Glutamatergic neuron (in vitro differentiated cells): ENCODE measurements at places on chromosomes 11 and 22. TPM values are rescaled to one million over a fixed set of nuclear protein-coding genes. Genes with fewer than 3 reads are reported as not detected.

CDON gene
- total RNA-seq: 21.0 TPM

FOLH1 gene
- total RNA-seq: 1.1 TPM

ABCC8 gene
- 5.7 TPM for total RNA-seq

GNAZ gene
- 82.5 TPM for total RNA-seq

MMP7 gene
- not detected for total RNA-seq

SLC17A6 gene
- 170 TPM for total RNA-seq

POU2AF3 gene
- total RNA-seq: not detected

ANO3 gene
- 12.8 TPM for total RNA-seq

HORMAD2 gene
- not detected for total RNA-seq

- DNase-seq: peak; percentile 78
Measured at GRCh38 chr11:68213135-68213515, at the start of gene KMT5B. KMT5B (minus strand) TSS chr11:68213296; CDS start chr11:68190076, 23,220 bp downstream.

- no peak for DNase-seq
Measured at GRCh38 chr11:123775289-123775688, 21.0 kb upstream of the OR6X1 start.

GRCh38 chr11:95485115-95485900 is 254.3 kb upstream of the SESN3 start:
- no peak for DNase-seq

DNA sequence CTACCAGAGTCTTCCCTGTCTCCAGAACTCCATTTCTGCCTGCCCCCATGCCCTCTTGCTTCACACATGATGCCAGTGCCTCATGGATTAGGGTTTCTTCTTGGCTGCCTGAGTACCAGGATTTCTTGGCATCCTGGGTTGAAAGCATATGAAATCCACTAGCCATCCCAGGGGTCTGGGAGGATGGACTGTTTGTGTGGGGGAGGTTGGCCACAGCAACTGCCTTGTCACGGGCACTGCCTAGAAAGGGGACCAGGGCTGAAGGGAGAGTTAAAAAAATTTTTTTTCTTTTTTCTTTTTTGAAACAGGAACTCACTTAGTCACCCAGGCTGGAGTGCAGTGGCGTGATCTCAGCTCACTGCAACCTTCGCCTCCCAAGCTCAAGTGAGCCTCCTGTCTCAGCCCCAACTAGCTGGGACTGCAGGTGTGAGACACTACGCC is 4.2 kb downstream of the USP35 start:
- DNase-seq: no peak

- no peak for DNase-seq
Measured at GRCh38 chr22:41775976-41776375, 24.5 kb upstream of the CCDC134 start.

DNA sequence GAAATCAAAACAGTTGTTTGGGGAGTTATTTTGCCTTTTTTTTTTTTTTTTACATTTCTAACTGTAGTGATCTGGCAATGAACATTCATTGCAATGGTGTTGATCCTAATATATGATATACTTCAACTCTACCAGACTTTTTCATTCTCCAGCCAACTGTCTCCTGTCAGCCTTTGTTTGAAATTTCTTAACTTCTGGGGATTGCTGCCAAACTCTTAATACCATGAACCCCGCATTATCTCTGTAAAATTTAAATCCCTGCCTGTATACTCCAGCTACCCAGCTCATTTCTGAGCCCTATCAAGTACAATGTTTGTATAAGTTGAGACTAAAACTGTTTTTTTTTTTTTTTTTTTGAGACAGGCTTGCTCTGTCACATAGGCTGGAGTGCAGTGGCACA is 280.7 kb downstream of the TTC28 start:
- DNase-seq: no peak

GRCh38 chr11:68816917-68817419 is 24.7 kb downstream of the CPT1A start:
- DNase-seq: no peak

DNA sequence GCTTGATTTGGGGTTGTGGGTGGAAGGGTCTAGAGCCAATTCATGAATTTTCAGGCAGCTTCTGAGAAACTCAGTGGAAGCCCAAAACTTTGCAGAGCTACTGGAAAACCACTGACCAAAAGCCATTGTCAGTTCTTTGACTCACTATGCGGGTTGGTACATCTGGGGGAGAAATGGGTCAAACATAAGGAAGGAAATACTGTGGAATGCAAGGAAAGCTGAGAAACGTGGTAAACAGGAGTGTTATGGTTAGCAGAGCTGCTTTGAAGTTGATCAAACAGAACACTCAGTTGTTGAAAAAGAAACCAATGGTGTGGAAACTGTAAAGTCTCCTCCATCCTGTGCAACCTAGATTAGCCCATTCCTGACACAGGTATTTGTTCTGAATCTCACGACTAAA is 6.3 kb upstream of the ABTB2 start:
- DNase-seq: no peak

- DNase-seq: no peak
Measured at GRCh38 chr11:115776916-115777315, 272.7 kb upstream of the CADM1 start.

GRCh38 chr22:23388517-23388890 is 191.6 kb downstream of the IGLL1 start:
- no peak for DNase-seq

GRCh38 chr11:101014600-101015285 is 114.9 kb downstream of the PGR start:
- DNase-seq: no peak

DNA sequence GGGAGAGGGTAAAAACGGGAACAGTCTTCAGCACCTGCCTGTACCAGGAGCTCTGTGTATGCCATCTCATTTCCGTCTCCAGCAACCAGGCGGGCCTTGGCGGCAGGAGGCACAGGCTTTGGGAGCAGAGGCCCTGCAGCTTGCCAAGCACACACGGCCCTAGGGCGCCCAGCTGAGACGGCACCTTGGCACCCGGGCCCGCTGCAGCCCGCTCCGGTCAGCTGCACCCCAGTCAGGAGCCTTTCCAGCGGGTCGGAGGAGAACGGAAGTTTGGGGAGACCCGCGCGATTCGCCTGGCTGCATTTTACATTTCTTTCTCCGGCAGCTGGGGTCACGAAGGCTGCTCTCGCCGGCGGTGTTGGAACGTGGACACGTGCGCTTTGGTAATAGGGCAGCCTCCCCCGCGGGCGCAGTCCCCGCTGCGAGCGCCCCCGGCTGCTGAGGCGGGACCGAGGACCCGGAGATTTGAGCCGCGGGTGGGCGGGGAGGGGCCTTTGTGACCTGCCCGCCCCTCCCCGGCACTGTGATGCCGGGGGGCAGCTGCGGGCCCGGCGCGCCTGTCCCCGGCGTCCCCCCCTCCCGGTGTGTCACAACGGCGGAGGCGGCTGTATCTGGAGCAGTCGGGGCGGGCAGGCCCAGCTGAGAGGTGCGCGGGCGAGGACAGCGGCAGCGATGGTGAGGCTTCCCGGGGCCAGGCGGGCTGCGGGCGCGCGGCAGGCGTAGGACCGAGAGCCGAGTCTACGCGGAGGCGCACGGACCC is at the start of gene TUBA8:
TSS of gene TUBA8 (plus strand) at position 616 of the 760 bp plus-strand sequence. CDS start at position 673, 57 bp downstream.
- DNase-seq: peak; percentile 62

DNA sequence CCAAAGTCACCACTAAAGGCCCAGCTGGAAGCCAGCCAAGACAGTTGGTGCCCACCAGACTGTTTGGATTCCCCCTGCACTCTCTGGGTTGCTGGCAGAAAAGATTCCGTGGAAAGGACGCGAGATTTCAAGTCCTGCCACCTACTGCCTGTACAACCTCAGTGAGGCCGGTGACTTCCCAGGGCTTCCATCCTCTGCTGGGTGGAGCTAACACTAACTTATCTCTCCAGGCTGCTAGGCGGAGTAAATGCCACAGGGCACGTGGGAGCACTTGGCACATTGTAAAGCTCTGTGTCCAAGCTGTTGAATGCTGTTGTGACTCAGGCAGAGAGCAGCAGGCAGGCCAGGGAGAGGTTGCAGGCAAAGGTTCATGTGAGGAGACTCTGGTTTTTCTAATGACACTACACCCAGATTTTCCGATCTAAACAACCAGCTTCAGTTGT is 50.9 kb upstream of the CDON start:
- no peak for DNase-seq

DNA sequence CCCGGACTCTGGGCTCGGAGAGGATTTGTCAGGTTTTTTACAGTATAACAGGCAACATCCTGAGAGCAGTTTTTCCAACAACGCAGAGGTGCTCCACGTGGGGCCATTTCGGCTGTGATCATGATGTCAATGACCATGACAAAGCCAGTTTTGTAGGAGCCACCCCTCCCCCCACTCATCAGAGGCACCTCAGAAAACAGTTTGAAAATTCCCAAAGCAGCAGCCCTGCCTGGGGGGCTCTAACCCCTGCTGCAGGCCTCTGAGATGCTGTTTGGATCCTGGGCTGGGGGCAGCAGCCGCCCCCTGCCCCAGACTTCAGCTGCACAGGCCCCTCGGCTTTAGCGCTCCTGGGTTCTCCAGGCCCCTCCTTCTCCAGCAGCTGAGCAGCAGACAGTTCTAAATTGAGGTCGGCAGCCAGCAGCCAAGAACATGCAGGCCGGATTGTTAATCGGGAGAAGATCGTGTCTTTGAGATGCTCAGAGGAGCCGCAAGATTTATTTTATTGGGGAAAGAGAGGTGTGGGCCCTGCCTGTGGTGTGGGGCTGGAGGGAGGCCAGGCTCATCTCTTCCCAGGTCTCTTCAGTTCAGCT is 19.4 kb downstream of the NFAM1 start:
- no peak for DNase-seq

- DNase-seq: no peak
Measured at GRCh38 chr11:126897430-126897829, 103.1 kb downstream of the KIRREL3 start.

- no peak for DNase-seq
Measured at GRCh38 chr11:129061492-129062230, 119.0 kb upstream of the TP53AIP1 start.

DNA sequence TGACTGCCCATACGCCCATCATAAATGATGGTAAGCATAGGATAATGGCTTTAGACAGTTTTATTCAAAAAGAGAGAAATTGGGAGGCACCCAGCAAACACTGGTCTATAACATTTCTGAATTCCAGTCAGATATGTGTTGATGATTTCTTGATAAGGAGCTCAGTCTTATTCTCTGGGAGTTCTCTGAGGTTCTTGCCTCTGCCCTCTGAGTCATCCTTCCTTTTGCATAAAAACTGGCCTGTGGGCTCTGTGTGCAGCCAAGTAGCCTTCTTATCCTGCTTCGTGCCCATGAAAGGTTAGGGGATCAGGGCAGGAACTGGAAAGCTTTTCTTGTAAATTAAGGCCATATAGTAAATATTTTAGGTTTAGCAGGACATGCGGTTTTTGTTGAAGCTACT is 48.9 kb downstream of the FAR1 start:
- no peak for DNase-seq

GRCh38 chr11:59281177-59281576 is 68.5 kb upstream of the MPEG1 start:
- DNase-seq: no peak

DNA sequence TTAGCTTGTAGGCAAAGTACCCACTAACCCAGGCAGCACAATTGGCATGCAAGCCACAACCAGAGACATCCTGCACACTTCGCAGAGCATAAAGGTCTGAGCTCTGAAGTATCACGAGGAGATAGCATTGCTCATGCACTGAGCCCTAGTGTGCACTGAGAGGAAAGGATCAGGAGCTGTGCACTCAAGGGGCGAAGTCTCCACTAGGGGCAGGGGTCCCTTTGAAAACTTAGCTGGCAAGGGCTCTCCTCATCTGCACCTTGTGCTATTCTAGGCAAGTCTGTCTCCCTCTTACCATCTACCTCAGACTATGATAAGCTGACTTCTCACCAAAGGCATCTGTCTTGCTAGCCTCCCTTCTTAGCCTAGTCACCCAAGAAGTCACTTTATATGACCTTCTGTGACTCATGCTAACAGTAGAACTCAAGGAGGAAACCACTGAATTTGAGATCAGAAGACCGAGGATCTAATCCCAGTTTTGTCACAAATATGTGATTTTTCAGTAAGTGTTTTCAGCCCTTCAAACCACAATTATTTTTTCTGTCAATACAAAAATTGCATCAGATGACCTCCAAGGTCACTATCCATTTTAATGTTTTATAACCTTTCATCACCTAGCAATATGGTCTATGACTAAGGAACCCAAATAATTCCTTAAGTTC is 1078.0 kb downstream of the NTM start:
- DNase-seq: no peak

GRCh38 chr22:30861131-30861530 is 107.4 kb downstream of the MORC2 start:
- DNase-seq: no peak

- DNase-seq: peak; percentile 25
Measured at GRCh38 chr11:1202154-1202775, 20.6 kb upstream of the MUC5B start.

DNA sequence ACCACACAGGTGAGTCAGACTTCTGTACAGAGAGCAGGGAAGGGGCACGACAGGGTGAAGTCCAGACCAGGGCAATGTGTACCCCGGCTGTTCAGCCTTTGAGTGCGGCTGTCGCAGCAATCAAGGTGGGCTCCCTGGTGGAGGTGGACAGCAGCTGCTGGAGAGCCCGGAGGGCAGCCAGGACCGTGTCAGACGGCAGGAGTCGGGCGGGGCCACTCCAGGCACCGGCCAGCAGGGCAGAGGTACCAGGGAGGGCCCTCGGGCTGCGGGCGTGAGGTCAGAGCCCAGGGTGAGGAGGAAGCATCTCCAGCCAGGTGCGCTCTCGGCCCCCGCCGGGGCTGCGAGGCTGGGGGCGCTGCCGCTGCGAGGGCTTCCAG is 802 bp upstream of the PIM3 start:
- peak; percentile 47 for DNase-seq

DNA sequence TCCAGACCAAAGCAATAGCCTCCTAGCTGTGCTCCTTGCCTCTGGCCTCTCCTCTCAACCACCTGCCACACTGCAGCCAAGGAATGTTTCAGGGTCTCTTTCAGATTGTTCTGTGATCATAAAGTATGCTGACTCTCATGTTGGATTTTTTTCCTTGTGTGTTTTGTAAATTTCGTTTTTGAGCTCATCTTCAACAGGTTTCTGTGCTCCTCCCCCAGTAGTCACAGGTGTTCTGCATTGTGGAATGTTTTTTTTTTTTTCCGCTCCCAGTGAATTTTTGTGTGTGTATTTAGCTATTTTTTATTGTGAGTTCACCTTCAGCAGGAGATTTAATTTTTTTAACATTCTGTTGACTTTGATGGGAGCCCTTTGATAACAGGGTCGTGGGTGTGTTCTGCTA is 153.7 kb downstream of the MYO18B start:
- DNase-seq: no peak

GRCh38 chr11:10497371-10498021 is 42.4 kb downstream of the AMPD3 start:
- no peak for DNase-seq

- DNase-seq: no peak
Measured at GRCh38 chr11:106178361-106178760, 100.9 kb downstream of the AASDHPPT start.

GRCh38 chr22:44326491-44326885 is 13.7 kb upstream of the SHISAL1 start:
- DNase-seq: no peak

- DNase-seq: no peak
Measured at GRCh38 chr11:41003339-41004282, 455.8 kb downstream of the LRRC4C start.

- DNase-seq: no peak
Measured at GRCh38 chr22:48147404-48147803, 1385.0 kb downstream of the TBC1D22A start.

DNA sequence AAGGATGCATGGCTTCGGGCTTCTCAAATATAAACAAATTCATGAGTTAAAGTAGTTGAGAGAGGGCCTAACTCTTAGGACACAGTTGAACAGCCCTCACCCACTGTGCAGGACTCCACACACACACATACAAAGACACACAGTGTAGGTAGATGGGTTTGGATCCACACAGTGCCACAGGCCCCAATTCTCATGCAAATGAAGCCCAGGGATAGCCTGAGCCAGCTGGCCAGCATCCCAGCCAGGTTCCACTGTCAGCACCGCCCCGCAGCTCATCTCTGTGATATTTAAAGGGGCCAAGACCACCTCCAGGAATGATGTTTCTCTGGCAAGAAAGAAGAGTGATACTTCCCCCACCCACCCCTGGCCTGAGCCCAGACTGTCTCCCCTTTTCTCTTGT is 11.7 kb downstream of the SLC35C1 start:
- DNase-seq: peak; percentile 30
